ENCODE measurements at places on chromosomes 16 and 17.

GRCh38 chr17:66373079-66373478, 70.7 kb downstream of the PRKCA start:
- DNase-seq, result no peak

DNA sequence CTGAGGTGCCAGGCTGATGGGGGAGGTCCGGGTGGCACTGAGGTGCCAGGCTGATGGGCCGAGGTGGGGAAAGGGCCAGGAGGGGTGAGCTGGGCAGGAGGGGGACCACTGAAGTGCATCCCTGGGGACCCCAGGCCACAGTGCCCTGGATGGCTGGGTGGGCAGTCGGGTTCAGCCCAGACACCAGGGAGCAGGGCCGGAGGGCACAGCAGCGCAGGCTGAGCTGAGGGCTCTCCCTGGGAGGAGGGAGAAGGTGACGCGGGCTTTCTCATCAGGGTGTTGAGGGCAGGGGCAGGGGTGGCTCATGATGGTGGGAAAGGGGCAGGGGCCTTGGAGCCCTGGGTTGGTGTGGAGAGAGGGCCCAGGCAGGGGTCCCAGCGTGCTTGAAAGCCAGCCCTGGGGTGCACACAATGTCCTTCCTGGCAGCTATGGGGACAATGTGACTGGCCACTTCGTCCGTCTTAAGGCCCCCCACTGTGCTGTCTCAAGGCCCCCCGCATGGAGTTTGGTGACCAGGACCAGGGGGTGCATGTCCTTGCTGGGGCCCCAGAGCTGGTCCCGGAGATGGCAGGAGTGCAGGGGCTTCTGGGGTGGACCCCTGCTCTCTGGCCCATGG, 16.0 kb downstream of the CD7 start:
- DNase-seq, result no peak

GRCh38 chr16:69647020-69647419, 79.3 kb downstream of the NQO1 start:
- DNase-seq, result no peak

GRCh38 chr16:9976601-9977000, 205.6 kb downstream of the GRIN2A start:
- no peak for DNase-seq

- no peak for DNase-seq
These were observed 3.9 kb downstream of the HNF1B start for GRCh38 chr17:37740915-37741314.

DNA sequence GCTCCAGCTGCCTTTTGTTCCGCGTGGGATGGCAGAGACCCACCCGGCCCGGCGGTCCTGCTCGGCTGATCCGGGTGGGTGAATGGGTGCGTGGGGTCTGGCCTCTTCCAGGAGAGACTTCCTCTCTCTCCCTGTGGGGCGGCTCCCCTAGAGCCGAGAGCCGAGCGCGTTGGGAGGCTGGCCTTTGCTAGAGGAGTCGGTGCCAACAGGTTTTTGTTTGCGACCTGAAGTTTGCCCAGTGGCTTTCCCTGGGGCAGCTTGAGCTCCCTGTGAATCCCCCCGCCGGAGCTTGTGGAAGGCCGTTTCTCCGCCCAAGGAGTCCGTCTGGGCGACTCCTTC, 970 bp downstream of the EPN2 start:
- peak; percentile 39 for DNase-seq

DNA sequence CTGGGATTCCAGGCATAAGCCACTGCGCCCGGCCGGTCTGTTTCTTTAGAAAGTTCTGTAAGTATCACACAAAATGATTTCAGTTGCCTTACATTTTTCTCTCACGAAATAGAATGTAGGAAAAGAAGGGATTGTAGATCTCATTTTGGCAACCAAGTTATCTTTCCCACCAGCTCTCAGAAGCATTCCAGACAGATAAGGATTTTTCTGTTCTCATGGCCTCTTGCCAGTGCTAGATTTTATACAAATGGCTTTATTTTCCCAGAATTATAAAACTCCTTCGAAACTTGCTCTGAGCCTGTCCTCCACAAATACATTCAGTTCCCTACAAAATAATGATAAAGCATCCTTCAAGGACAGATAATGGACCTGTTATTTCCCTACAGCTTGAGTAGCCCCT, 46.9 kb downstream of the LCMT1 start:
- peak; percentile 49 for DNase-seq

DNA sequence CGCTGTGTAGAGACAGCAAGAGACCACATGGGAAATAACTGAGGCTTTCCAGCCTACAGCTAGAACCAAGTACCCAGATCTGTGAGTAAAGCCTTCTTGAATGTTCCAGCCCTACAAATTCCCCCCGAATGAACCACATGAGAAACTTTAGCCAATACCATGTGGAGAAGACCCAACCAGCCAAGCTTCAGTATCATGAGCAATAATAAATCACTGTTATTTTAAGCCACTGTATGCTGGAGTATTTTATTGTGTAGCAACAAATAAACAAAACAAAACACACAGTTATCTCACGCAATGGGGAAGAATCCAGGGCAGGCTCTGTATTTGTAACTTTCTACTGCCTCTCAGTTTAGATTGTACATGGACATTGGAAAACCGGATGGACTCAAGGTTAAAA, 426.2 kb downstream of the CDH11 start:
- DNase-seq, result no peak

DNA sequence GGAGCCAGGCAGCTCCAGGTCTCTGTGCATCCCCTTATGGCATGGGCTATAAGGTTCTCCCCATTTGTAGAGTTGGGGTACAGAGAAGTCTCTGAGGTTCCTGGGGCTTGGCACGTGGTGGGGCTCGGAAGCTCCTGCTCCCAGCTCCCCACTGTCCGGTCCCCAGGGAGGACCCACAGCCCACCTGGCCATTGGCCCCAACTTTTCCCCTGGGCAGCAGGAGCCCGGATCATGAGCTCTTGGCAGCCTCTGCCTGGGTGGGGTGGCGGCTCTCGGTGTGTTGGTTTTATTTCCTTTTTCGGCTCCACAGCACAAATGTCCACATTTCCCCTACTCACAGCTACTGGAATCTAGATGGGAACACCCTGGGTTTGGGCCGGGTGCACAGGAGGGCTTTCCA, 30.5 kb downstream of the GSE1 start:
- no peak for DNase-seq

DNA sequence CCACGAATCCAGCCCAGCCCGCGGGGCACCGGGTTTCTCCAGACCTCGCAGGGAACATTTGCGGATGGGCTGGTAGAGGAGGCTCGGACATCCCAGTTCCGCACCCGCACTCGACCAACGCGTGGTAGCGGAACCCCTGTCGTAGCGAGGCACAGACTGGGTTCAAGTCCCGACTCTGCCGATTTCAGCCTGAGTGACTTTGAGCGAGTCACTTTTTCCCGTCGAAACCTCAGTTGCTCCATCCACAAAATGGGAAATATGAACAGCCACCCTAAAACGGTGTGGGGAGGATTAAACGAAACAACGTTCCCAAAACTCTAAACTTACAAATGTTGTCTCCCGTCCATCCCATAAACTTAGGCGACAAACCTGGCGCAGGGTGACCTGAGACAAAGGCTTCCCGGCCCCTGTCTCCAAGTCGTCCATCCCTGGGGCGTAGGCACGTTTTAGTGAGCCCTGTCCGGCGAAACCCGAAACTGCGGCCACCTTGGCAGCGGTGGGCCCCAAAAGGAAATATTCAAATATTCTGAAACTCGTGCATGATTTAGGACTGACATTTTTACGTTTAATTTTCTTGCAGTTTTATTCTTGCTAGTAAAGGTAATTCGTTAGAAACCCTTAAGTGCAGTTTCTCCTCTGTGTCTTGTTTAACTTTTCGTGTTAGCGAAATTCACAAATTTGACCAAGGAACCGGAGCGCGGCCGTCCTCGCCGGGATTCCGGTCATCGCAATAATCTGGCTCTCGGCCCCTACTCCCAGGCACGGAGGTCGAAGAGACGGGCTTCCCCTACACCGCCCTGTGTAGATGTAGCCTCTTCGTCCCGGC, 1.9 kb upstream of the MLLT6 start:
- DNase-seq, result no peak

DNA sequence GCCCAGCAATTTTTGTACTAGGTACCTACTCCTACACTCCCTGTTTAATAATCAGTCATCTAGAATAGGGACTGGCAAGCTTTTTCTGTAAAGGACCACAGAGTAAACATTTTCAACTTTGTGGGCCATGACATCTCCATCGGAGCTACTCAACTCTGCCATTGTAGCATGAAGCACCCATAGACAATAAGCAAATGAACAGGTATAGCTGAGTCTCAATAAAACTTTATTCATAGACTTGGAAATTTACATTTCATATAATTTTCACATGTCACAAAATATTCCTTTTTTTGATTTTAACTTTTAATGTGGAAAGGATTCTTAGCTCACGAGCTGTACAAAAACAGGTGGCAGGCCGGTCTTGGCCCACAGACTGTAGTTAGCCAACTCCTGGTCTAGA, 345.8 kb downstream of the SOX9 start:
- DNase-seq, result no peak

DNA sequence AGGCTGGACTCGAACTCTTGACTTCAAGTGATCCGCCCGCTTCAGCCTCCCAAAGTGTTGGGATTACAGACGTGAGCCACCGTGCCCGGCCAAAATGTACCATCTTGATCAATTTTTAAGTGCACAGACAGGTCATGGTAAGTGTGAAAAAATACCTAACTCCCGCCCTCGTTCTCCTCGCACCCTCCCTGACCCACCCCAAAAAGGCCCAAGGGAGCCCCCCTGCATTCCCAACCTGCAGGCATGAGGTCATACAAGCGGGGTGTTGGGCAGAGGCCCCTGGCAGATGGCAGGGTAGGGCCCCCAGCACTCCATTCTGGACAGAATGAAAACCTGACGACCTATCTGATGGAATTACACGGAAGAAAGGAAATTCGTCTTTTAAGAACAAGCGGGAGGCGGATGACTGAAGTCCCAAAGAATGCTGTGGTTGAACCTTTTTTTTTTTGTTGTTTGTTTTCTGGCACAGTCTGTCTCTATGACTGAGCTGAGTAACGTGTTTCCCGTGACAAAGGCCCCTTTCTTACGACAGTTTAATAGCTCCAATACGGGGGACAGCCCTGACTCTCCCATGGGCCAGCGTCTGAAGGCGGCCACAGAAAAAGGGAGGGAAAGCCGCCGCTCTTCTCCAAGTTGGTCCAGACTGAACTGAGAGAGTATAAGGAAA, 376.4 kb downstream of the SLC39A11 start:
- DNase-seq, result no peak

DNA sequence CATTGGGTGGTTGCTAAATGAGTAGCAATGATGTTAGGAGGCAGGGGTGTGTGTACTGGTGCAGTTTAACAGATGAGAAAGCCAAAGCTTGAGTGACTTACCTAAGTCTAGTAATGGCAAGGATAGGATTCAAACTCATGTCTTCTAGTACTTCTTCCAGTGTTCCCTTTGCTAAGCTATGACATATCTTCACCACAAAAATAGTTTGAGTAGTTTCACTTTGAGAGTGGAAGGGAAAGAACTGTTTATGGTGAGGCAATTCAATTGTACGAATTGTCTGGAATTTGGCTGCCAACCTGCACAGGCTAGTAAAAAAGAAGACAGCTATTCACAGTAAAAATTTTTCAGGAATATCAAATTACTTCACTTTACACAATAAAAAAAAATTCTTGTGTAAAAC, 138.0 kb downstream of the NLK start:
- no peak for DNase-seq

- no peak for DNase-seq
These were observed 548.5 kb upstream of the SOX9 start for GRCh38 chr17:71572343-71572742.

- DNase-seq, result no peak
These were observed 6.1 kb downstream of the TVP23A start for GRCh38 chr16:10812312-10813098.

DNA sequence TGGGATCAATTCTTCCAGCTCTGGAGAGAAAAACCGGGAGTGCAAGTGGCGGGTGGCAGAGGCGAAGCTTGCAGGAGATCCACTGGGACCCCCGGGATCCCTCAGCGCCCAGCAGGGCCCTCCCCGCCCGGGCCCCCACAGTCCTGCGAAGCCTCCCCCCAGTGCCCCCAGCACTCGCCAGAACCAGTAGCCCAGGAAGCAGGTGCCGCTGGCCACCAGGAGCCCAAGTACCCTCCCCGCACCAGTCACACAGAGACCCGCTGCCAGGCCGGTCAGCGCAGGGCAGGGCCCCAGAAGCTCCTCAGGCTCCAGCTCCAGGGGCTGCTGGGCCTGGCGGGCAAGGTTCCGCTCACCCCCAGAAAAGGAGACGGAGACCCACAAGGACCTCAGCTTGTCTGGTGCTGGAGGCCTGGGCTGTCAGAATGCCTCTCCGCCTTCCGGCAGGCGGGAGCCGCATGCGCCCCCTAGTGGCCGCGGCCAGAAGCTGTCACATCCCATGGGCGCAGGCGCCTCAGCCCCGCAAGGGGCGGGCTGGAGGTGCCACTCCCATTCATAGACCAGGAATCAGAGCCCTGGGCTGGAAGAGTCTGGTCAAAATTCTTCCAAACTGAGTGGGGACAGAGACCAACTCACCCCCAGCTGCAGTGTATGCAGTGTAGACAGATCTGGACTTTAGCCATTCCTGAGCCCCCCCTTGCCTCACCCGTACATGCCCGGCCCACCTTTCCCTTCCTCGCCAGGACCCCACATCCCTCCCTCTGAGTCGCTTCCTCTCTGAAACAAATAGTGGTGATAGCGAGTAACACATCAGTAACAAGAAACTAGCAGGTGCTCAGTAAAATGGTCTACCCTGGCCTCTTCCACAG, 1002.3 kb downstream of the KCNJ18 start:
- DNase-seq, result no peak
